ENCODE measurements at places on chromosomes 6 and 20.
A peak's percentile ranks its signal among the peaks of the same experiment; 100 is the strongest.

DNA sequence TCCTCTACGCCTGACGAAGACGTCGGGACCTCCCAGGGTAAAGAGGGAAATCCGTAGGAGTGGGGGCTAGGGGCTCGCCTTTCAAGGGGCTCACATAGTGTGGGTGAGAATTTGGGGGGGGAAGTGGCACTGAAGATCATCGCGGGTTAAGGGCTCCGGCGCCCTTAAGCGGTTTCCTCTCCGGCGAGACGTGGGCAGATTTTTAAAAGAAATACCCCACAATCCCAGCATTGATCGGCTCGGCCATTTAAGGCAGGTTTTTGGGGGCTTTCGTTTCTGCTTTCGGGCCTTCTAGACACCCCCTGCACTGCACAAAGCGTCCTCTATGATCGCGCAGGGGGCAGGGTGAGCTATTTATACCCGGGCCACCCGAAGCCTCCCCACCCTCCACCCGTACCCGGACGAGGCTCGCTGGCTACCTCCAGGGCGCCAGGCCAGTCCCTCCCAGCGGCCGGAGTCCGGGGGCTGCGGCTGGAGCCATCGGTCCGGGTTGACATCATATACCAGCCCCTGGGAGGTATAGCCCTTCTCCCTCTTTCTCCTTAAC, 1.2 kb downstream of the NKX2-2 start:
- peak; percentile 37 for DNase-seq

DNA sequence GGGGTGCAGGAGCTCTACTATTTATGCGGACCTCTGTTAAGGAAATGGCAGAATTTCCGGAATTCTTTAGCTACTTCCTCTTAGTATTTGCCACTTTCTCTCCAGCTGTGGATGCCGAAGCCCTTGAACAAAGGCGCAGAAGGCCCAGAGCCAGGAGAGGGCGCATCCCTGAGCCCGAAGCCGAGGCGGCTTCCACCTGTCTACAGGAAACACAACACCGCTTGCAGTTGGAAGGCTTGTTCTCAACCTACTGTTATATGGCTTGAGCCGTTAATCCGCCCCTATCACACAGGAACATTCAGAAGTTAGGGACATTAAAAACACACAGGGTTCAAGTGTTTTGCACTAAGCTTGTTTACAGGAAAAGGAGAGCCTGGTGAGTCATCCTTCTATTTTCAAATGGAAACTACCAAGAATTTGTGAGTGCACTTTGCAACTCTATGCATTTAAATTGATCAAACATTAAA, 417.1 kb downstream of the BCKDHB start:
- no peak for DNase-seq

- no peak for DNase-seq
These were observed 194.0 kb downstream of the ARHGAP18 start for GRCh38 chr6:129516005-129516404.

- DNase-seq, result no peak
These were observed 349.2 kb downstream of the TPBG start for GRCh38 chr6:82712826-82713225.

DNA sequence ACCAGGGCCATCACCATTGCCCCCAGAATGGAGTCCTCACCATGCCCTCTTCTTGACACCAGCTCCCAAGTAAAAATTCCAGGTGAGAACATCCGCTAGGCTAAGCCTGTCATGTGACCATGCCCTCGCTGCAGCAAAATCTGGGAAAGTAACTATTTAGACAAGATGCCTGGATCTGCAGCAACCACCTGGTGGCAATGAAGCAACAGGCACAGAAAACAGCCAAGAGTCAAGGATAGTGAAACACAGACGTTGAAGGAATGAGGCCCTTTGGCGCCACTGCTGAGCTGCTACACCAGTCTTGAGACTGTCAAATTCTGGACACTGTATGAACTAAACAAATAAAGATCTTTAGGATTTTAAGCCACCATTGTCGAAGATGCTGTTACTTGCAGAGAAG, 30.1 kb upstream of the TGM6 start:
- DNase-seq, result no peak

- DNase-seq, result no peak
These were observed 9.9 kb downstream of the TTI1 start for GRCh38 chr20:38023181-38024001.

- DNase-seq, result peak; percentile 70
These were observed 3.5 kb downstream of the NUP153 start for GRCh38 chr6:17703256-17703694.

- DNase-seq, result no peak
These were observed 27.9 kb downstream of the KAT14 start for GRCh38 chr20:18165553-18165952.

- DNase-seq, result no peak
These were observed 2.1 kb upstream of the VSX1 start for GRCh38 chr20:25083773-25084625.

- DNase-seq, result no peak
These were observed 11.9 kb upstream of the ZFAND3 start for GRCh38 chr6:37807656-37808055.

DNA sequence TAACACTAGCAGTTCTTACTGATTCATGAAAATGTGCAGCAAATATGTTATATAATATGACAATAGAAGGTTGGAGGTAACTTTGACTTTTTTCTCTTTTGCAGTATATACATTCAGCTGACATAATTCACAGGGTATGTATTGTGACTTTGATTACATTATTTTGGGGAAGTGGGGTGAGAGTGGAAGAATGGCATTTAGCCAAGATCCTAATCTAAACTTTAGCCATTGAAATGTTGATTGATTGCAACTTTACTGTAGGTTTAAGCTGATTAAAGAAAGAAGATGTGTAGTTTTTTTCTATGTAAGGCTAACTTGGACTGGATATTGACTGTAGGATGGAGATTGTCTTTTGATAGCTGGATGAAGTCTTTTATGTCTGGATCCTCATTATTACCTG, 46.0 kb downstream of the MAPK14 start:
- DNase-seq, result no peak

DNA sequence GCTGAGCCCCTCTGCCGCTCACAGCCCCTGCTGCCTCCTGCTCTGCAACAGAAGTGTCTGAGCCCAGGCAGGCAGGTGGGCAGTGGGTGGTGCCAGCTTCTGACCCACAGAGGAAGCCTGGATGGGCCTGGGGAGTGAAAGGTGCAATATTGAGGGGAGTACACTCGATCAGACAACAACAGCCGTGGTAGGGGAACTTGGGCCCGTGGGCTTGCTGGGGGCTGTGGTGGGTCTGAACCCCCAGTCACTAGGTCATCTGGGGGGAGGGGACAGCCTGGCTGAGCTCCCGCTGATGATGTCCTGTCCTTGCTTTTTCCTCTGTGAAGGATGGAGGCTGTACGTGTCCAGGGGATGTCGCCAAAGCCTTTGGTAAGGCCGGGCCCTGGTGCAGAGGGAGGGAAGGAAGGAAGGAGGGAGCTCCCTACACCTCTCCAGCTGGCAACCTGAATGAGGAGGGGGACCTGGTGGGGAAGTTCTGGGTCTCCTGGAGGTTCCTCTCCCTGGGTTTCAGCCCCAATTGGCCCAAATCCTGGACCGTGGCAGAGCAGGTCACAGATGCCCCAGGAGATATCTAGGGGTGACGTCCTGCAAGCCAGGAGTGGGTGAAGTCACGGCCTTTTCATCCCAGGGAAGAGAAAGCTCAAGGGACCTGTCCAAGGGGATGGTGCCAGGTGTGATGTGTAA, 47.2 kb downstream of the GMPR start:
- no peak for DNase-seq

DNA sequence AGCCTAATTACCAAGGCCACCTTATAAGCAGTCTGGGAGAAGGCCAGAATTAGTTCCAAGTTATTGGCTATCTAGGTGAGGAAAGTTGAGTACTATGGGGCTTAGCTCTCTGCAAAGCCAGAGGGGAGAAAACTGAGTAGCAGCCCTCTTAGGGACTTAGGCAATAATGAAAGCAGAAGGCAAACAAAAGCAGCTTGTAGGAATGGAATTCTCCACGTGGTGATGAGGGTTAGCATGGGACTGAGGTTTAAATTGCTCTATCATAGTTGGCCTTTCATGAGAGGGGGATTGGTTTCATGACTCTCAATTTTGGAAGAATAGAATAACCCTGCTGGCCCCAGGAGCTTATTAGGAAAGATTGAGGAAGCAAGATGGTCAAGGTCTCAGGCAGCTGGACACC, 7.0 kb upstream of the UBE2J1 start:
- DNase-seq, result no peak

DNA sequence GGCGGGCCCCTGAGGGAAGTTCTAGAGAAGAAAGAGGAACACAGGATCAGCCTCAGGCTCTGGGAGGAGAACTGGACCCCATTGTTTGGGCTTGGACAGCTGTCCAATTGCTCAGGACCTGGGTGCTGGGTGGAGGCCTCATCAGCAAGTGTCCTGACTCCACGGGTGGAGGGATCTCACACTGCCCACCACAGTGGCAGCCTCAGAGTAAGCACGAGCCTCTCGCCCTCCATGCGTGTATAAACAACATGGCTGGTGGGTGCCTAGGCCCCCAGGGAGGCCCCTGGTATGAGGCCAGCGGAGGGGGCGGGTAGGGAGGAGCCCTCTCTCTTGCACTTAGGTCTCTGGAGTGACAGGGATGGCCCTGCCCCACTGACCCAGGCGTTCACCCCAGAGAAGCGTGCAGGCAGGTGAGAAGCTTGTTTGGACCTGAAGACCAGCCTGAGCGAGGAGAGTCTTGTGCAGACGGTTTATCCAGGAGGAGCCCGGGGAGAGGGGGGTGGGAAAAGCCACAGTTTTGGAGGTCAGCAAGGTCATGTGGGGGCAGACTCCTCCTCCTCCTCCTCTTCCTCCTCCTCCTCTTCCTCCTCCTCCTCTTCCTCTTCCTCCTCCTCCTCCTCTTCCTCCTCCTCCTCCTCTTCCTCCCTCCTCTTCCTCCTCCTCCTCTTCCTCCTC, 41.9 kb upstream of the BHLHE23 start:
- DNase-seq, result no peak

GRCh38 chr6:73523434-73524123, 2.7 kb upstream of the EEF1A1 start:
- peak; percentile 93 for DNase-seq

DNA sequence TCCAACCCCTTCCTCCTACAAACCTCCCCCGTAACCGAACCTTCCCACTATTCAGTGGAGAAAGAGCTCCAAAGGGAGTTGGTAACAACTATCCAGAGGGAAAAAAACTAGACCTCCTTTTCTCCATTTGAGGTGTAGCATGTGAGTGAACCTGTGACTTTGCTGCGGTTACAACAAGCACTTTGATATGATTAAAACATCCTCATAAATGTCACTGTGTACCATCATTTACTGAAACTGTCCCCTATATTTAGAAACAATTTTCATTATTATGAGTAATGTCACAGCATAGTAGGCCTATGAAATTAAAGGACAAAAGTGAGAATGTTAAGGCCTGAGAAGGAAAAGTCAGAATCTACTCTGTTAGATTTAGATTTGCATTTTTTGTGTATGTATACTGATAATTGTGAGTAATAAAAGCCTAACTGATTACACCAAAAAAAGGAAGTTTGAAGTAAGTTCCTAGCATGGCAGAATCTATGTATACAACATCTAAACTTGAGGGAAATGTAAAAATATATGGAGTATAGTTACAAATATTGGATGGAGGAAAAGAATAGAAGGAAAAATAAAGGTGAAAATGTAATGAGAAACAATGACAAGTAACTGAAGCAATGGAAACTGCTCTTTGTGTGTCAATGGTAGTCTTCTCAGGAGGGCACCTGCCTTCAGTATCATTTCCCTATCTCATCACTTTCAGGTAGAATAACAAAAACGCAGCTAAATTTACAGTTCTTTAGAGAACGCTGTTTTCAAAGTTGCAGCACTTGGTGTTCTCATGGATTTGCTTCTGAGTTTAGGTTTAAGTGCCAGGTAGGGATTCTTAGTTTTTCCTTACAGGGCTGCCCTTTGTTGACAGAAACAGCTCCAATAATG, 145.9 kb downstream of the IMPG1 start:
- DNase-seq, result no peak

DNA sequence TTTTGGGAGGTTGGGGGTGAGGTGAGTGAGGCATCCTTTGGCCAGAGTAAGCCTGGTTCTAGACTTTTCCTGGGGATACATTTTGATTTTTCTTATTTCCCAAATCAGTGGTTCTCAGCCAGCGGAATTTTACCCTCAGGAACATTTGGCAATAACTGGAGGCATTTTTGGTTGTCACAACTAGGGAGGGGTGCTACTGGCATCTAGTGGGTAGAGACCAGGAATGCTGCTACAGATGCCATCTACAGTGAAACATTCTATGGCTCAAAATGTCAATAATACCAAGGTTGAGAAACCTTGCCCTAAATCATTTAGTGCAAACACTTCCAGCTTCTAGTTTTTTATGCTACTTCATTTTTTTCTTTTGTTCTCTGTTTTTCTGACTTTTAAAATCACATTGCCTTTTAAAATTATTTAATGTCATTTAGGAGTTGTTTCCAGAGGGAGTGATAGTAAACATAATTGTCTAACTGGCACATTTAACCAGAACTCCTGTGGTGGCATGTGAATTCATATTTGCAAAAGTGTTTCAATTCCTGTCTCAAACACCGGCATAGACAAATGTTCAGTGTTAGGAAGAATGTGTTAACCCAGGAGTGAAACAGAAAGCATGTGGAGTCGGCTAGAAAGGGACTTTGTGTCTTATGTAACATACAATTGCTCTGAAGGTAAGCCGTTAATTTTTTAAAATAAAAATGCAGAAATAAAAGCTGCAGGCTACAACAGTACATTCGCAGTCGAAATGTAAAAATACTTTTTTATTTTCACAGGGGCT, 59.0 kb downstream of the QRSL1 start:
- DNase-seq, result peak; percentile 32

DNA sequence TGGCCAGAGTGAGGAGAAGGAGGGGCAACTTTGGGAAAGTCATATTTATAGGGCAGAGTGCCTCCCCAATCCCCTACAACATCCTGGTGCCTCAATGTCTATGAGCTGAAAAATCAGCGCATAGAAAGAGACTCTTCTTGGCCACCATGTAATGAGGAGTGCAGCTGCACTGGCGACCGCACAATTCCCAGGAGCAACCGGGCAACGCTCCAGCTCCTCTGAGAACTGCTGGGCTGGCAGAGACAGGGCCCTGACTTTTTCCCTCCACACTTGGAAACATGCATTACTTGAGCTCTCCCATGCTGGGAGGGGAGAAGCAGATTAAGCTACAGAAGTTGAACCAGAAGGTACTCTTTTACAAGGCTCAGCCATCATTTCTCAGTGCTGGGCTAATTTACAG, 31.4 kb upstream of the MARCKS start:
- no peak for DNase-seq

DNA sequence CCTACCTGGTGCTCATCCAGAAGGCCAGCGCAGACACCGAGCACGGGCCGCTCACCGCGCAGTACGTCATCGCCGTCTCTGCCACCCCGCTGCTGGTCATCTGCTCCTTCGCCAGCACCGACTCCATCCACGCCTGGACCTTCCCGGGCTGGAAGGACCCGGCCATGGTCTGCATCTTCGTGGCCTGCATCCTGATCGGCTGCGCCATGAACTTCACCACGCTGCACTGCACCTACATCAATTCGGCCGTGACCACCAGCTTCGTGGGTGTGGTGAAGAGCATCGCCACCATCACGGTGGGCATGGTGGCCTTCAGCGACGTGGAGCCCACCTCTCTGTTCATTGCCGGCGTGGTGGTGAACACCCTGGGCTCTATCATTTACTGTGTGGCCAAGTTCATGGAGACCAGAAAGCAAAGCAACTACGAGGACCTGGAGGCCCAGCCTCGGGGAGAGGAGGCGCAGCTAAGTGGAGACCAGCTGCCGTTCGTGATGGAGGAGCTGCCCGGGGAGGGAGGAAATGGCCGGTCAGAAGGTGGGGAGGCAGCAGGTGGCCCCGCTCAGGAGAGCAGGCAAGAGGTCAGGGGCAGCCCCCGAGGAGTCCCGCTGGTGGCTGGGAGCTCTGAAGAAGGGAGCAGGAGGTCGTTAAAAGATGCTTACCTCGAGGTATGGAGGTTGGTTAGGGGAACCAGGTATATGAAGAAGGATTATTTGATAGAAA, 2.0 kb downstream of the SLC35D3 start:
- peak; percentile 10 for DNase-seq

- DNase-seq, result no peak
These were observed 115.1 kb downstream of the QKI start for GRCh38 chr6:163529605-163530004.

Measured in B cell (primary cell).